ENCODE measurements at places on chromosomes 4 and X.

DNA sequence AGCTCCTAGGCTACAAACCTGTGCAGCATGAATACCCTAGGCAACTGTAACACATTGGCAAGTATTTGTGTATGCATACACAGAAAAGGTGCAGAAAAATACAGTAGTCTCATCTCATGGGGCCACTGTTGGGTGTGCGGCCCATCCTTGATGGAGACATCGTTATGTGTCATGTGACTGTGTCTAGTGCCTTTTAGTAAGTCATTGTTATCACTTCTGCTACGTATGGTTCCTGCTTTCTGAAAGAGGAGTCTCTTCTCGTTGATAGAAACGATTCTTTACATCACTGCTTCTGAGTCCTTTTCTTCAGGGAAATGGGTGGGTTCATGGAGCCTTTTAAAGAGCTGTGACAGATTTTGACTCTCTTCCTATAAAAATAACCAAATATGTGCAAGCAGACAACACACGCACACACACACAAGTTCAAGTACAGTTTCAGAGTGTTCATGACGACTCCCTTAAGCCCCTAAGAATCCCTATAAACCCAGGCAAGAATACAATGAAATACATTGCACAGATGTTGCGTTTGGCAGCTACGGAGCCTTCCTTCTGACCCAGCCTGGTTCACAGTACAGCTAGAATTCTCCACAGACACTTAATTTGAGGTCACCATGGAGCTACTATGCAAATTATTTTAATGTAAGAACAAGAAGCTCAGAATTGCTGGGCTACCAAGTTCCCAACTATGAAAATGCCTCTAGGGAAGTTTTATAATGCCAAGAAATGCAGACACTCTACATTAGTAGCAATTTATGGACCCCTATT, 10.2 kb upstream of the STK32B start:
- DNase-seq: peak; percentile 92

GRCh38 chrX:69603566-69604194, 12.2 kb upstream of the EDA start:
- DNase-seq: peak; percentile 63

- no peak for DNase-seq
Observed at GRCh38 chr4:84887824-84888223, 78.7 kb downstream of the WDFY3 start.

DNA sequence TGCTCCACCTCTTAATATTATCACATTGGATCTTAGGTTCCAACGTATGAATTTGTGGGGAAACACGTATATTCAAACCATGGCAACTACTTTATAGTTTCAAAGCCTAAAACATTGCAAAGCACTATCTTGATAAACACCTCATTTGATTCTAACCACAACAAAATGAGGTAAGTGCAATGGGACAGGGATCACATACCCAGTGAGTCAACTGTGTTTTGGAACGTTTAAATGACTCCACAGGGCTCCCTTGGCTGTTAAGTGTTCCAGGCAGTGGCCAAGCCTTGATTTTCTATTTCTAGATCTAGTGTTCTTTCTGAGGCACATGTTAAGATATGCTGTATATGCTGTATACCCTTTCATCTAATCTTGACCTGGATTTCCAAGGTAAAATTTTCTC, 54.5 kb upstream of the C1QTNF7 start:
- DNase-seq: no peak

GRCh38 chr4:139279760-139280620, at the start of gene MGARP:
Gene MGARP (minus strand): TSS chr4:139280225. CDS start chr4:139280158, 67 bp downstream.
- peak; percentile 14 for DNase-seq

- DNase-seq: no peak
Observed at GRCh38 chr4:184408684-184409081, 65.7 kb downstream of the IRF2 start.

DNA sequence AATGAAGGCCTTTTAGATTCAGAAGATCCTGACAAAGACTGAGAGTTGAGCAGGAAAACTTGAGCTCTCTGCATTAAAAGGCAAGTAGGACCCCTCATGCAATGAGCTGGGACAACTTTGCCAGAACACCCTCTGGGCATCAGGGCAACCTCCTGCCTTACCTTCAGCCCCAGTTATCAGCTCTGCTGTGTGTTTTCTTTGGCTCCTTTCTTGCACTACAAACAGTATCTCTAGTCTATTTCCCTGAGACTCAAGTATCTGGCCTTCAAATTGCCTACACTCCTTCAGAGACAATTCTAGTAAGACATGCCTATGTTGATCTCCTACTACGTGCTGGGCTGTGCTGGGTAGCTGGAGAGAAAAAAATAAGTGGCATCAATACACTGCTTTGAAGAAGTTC, 192.2 kb downstream of the MID1IP1 start:
- no peak for DNase-seq

- DNase-seq: no peak
Observed at GRCh38 chr4:139368998-139369397, 66.7 kb upstream of the NDUFC1 start.

DNA sequence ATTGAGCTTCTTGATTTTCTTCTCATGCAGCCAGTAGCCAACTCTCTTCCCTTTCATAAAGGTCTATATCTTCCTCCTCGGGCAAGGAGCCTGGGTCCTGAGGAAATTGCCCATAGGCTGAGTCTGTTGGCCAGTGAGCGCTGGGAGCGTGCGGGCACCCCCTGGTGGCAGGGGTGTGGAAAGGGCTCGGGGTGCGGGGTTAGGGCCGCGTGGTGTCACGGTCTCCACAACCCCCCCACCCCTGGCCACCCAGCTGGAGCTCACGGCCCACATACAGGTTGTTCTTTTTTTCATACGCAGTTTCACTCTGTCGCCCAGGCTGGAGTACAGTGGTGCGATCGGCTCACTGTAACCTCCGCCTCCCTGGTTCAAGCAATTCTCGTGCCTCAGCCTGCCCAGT, 13.1 kb downstream of the RBM10 start:
- no peak for DNase-seq

DNA sequence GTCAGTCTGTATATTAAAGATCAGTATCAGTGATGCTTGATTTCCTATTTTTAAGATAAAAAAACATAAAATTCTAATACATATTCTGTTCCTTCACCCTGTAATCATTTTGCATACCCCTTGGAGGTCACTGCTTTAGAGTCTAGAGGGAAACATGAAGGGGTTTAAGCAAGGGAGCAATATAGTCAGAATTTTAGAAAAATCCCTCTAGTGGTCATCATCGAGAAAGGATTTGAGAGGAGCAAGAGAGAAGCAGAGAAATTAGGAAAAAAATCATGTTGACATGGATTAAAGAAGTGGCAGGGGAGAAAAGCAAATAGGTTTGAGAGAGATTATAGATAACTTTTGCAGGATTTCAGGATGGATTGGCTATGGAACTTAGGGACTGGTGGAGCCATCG, 11.1 kb downstream of the APEX2 start:
- DNase-seq: peak; percentile 16

- DNase-seq: no peak
Observed at GRCh38 chr4:155780775-155781174, 22.0 kb downstream of the GUCY1B1 start.

GRCh38 chrX:6184900-6185515, 43.7 kb downstream of the NLGN4X start:
- peak; percentile 12 for DNase-seq

DNA sequence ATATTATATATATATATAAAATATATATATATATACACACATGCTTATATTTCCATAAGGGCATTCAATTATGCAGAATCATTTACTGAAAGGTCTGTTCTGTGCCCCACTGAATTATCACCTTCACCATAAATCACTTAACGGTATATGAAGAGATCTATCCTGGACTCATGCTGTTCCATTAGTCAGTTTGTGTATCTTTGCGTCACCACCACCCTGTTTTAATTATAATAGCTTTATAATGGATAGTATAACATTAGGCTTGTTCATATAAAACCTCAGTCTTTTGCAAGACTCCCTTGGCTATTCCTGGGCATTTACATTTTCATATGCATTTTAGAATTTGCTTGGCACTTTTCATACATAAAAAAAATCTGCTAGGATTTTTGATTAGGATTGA, 19.1 kb downstream of the WDR17 start:
- no peak for DNase-seq

DNA sequence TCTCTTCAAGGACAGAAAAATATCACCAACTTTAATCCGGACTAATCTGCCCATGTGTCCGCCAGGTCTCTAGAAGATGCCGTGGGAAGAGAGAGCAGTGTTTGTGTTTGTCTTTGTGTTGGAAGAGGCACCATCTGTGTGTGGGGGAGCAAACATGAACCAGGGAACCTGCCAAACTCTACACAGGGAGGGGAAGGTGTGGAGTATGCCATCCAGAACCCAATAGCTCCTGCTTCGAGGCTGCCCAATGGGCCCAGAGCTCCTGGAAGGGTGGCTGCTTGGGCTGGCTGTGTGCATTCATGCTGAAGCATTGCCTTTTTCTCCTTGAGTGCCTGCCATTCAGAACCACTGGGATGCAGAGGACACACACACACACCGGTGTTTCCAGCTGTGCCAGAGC, 536.2 kb downstream of the MID1IP1 start:
- DNase-seq: no peak

- DNase-seq: no peak
Observed at GRCh38 chr4:138334346-138335016, 92.3 kb upstream of the SLC7A11 start.

GRCh38 chr4:19575924-19576323, 675.8 kb upstream of the SLIT2 start:
- peak; percentile 65 for DNase-seq

GRCh38 chrX:50093625-50094024, 107.2 kb downstream of the AKAP4 start:
- no peak for DNase-seq

DNA sequence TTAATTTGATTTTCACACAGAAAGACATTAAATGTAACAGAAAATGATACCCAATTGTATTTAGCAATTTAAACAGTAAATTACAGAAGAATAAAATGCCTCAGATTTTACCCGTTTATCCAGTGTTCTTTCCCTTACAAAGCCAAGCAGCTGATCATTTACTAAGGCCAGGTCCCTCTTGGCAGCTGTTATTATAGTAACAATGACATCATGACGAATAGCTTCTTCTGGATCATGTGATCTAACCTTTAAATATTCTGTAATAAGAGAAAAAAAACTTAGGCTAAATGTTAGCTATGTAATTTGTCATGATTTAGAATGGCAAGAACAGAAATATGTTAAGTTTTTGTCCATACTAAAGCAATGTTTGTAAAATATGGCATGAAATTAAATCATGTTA, 69.4 kb downstream of the PDS5A start:
- no peak for DNase-seq

DNA sequence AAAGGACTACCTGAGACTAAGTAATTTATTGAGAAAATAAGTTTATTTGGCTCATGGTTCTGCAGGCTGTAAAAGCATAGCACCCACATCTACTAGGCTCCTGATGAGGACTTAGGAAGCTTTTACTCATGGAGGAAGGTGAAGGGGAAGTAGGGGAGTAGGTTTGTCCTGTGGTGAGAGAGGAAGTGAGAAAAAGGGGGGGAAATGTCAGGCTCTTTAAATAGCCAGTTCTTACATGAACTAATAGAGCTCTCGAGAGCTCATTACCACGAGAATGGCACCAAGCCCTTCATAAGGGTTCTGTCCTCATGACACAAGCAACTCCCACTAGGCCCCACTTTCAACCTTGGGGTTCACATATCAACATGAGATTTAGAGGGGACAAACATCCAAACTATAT, 125.5 kb upstream of the NRK start:
- no peak for DNase-seq

DNA sequence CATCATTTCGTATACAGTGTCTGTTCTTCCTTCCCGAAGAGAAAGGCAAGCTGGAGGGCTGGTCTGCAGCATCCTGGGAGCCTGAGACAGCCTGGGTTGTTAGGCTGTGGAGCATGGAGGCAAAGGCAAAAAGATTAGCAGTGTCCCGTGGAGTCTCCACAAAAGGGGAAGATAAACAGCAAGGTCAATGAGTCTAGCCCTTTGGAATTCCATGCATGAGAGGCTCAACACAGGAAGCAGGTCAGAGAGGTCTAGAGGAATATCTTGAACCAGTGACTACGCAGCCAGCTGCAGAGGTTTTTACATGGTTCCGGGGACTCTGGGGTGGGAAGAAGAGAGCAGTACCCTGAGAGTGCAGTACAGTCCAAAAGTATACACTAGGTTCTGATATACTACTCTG, 12.2 kb upstream of the MCF2 start:
- DNase-seq: no peak

- DNase-seq: peak; percentile 85
Observed at GRCh38 chrX:153609917-153610835, 11.2 kb upstream of the CCNQ start.

GRCh38 chr4:180860089-180860720, 1383.0 kb upstream of the TENM3 start:
- no peak for DNase-seq

DNA sequence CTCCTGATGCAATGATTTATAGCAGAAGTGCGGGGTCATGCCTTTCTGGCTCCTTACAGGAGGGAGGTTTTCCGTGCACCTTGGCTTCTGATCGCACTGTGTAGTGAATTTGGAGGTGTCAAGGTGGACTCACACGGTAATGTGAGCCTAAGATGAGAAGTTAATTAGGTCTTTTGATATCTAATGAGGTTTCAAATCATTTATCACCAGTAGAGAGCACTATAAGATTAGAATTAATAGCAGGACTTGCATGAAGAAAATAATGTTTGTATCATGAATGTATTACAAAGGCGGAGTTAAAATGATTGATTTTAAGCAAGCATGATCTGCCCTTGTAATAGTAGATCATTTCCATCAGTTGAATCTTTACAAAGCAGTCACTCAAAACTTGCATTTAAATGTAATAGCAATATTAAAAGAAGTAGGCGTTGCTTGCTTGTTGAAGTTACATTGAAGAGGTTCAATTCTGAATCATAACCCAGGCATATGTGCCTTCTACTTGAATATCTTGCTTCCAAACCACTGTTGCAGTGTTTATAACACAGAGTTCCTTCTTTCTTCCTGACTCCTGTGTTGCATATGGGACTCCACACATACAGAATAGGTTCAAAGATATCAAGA, 152.1 kb downstream of the FMR1NB start:
- peak; percentile 7 for DNase-seq

- DNase-seq: no peak
Observed at GRCh38 chrX:11050013-11050412, 61.1 kb upstream of the HCCS start.

DNA sequence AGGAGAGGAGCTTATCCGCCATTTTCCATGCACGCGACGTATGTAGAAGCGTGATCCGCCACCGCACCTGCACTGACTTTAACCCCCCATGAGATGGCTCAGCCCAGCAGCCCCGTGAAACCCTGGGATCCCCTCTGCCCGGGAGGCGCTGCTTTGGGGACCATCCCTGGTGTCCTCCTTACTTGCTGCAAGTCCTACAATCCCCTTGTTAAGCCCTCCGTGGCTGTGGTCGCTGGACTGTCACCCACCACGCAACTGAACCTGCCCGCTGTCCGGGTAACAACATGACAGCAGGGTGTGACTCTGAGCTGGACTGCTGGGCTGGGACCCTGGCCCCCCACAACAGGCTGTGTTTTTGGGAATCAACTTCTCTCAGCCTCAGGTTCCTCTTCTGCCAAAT, 44.7 kb upstream of the MAN2B2 start:
- no peak for DNase-seq

- DNase-seq: peak; percentile 81
Observed at GRCh38 chrX:111181951-111182350, 86.0 kb downstream of the PAK3 start.

GRCh38 chr4:6417516-6418050, 54.8 kb downstream of the PPP2R2C start:
- DNase-seq: no peak

GRCh38 chrX:44871114-44871645, 1.8 kb upstream of the KDM6A start:
- DNase-seq: peak; percentile 9

- DNase-seq: no peak
Observed at GRCh38 chr4:169437299-169438047, 166.7 kb upstream of the SH3RF1 start.

Data from muscle of leg (tissue), 16 donors.